ENCODE measurements at places on chromosomes 11 and 22. TPM values are rescaled to one million over a fixed set of nuclear protein-coding genes. Genes with fewer than 3 reads are reported as not detected.
A peak's percentile ranks its signal among the peaks of the same experiment; 100 is the strongest.

Gene MOGAT2
- not detected for total RNA-seq

Gene ARRB1
- total RNA-seq = 83.7 TPM

Gene PRG3
- not detected for total RNA-seq

Gene MIOX
- total RNA-seq = not detected

Gene DEPDC7
- not detected for total RNA-seq

Gene GCAT
- 19.7 TPM for total RNA-seq

Gene SMIM38
- total RNA-seq = not detected

Gene MPZL3
- total RNA-seq = 7.0 TPM

Gene TMEM191C
- total RNA-seq = 1.2 TPM

Gene SOX6
- total RNA-seq = 0.14 TPM

Gene EIF4ENIF1
- 38.7 TPM for total RNA-seq

Gene OR52H1
- not detected for total RNA-seq

Gene KRTAP5-7
- total RNA-seq = not detected

Gene BDNF
- total RNA-seq = 2.6 TPM

DNA sequence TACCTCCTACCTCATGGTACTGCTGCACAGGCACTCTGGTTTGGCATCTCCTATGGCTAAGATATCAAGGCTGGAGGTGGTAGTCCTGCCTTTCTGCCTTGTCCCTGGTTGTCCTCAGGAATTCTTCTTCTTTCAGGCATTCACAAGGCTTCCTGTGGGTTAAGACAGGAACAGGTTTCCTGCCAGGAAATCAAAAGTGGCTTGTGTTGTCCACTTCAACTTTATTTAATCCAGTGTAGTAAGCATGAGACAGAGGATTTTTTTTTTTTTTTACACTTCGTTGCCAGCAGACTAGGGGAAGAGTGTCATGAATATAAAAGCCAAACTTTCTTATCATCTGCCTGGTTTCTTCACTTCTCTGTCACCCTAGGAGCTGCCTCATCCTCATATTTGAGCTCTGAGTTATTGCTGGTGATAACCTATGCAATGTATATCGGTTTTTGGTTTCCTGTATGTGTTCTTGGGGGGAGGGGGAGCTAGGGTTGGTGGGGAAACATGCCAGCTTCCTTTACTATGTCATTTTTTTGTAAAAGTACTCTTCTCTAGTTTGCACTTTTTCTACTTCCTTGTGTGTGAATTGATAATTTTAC lies 50.2 kb downstream of the XKR3 start:
- DNase-seq = no peak

DNA sequence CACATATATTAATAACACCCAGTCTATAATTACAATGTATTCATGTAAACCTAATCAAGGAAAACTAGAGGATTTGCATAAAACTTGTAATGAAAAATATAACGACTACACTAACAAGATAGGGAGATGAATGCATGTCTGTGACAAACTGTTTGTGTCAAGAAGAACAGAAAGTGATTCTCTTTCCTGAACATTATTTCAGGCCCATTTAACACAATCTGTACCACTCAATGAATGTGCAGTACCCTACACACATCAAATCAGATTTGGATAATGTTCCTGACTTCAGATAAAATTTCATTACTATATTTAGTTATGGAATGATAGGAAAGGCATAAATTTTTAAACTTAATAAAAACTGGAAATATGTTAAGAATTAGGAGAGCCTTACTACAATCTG lies 93.1 kb downstream of the CADM1 start:
- no peak for DNase-seq

- DNase-seq = no peak
Measured at GRCh38 chr22:46738647-46739093, 618 bp upstream of the CERK start.

GRCh38 chr11:58059007-58059350 lies 28.2 kb downstream of the OR6Q1 start:
- DNase-seq = peak; percentile 88

DNA sequence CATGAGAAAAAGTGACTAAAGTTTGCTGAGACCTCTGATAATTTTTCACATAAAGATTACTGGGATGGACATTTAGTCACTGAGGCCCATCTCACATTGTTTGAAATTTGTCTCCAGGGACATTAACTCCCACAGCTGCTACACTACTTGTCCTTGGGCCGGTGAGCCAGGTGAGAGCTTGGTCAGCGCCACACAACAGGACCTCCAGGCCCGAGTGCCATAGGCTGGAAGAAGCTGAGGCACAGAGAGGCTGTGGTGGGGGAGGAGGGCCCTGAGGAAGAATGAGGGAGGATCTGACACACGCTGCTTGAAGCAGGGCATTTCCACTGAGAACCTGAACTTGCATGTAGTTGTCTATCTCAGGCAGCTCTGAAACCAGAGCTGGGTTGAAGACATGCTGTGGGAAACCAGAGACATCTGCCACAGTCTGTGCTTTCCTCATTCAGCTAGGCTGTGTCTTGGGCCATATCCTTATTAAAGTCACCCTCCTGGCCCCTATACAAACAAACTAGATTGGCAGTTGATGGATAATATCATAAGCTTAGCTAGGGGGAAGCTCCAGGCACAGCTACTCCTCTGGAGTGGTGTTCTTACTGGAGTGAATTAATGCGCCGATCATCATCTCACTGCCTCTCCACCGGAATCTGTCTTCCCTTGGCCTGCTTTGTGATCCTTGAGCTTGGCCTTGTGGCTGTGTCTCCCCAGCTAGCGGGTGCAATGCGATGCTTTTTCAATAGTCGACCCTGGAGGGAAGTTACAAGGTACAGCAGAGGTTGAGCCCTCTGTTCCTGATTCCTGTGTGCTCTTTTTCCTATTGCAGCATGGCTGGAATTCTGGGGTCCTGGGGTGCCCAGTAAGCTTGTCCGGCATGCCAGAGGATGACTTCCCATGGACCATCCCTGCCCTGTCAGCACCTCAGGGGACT lies 225.3 kb upstream of the B3GAT1 start:
- no peak for DNase-seq

DNA sequence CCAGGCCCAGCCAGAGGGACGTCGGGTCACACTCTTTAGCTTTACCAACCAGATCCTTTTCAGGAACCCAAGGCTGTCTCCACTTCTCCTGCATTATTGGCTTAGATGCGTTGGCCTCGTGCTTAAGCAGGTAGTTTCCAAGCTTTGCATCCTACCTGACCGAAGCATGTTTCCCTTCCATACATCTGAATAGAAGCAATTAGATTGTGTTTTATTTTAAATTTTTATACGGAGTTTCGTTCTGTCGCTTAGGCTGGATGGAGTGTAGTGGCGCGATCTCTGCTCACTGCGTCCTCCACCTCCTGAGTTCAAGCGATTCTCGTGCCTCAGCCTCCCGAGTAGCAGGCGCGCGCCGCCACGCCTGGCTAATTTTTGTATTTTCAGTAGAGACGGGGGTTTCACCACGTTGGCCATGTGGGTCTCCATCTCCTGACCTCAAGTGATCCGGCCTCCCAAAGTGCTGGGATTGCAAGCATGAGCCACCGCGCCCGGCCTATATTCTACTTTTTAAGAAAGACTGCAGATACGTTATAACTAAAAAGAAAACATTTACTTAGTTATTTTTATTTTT lies 677 bp downstream of the DYNC2H1 start:
- DNase-seq = no peak

- DNase-seq = no peak
Measured at GRCh38 chr22:45478108-45478771, 24.4 kb upstream of the FBLN1 start.

- DNase-seq = no peak
Measured at GRCh38 chr22:37824674-37825641, 1.8 kb downstream of the GALR3 start.

DNA sequence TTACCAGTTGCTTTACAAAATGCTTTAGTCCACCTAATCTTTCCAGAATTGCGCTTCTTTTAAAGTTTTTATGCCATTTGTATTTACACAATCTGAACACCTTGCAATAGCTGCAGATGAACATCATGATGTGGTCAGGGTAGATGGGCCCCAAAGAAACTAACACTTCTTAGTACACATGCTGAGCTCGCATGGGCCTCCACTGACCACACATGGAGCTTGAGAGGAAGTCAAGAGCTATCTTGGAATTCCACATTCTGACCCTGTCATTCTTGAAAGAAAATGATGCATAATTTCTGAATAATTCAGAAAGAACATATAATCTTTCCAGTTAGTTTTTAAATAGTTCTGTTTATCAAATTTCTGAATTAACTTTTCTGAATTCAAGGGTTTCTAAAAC lies 7.7 kb downstream of the LIPT2 start:
- no peak for DNase-seq

- DNase-seq = no peak
Measured at GRCh38 chr22:23827351-23827995, 11.3 kb downstream of the DERL3 start.

DNA sequence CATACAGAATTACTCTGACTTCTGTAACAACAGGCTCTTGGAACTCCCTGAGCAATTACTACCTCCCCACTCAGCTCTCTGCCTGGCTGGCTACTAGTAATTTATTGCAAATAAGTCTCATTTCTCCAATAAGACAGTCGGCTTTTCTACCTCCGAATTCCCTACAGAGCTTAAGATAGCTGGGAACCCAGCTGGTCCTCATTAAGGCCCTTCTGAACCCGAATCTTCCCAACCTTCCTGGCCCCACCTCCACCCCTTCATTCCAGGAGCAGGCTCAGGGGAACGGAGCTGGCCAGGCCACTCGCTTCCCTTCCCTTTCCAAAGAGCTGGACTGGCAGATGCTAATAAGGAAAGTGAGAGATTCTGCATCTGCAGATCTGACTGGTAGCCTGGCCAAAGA lies 21.6 kb downstream of the TMPRSS5 start:
- DNase-seq = no peak

DNA sequence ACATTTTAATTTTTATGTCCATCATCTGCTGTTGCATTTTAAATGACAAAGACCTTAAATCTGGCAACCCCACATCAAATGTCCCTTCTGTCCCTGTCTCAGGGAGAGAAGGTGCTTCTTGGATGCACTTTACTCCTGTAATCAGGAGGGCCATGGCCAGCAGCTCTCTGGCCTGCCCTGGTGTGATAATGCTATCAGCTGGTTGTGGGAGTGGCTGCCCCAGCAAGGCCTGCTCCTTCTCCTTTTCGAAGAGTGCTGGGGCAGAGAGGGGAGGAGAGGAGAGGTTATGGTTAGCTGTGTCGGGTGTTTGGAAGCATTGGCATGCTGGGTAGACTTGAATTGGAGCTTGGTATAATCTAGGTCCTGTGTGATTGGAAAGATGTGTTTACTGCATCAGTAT lies 12.8 kb downstream of the TNRC6B start:
- no peak for DNase-seq

DNA sequence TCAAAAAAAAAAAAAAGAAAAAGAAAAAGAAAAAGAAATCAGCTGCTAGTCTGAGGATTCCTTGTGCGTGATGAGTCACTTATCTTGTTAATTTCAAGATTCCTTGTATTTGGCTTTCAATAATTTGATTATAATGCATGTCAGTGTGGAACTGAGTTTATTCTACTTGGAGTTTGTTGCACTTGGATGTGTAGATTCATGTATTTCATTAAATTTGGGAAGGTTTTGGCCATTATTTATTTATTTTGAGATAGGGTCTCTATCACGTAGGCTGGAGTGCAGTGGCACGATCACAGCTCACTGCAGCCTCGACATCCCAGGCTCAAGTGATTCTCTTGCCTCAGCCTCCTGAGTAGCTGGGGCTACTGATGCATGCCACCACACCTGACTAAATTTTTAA lies 14.8 kb downstream of the WBP2NL start:
- no peak for DNase-seq

DNA sequence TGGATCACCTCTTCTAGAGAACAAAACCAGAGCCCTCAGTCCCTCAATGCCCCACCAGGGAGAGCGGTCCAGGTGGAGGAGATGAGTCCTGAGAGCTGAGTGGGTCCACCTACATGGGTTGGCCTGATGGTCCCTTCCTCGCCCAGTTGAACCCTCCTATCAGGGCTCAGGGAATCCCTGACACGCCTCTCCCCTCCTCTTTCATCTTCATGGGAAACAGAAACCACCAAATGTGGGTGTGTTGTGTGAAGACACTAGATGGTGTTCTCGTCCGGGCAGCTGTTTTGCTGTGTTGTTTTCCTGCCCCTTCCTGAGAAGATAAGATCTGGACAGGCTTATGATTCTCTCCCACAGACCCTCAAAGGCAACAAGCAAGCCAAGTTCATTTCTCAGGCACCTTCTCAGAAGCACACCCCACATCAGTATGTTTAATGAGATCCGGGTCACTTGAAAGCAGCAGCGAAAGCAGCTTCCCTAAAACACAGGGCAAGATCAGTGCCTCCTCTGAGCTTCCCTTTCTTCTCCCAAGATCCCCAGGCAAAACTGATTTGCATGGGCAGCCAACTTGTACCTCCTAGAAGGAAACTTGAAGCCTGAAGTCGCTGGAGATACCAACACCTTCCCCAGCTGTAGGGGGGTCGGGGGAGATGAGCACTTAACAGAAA lies 35.3 kb upstream of the POU2AF1 start:
- DNase-seq = no peak

DNA sequence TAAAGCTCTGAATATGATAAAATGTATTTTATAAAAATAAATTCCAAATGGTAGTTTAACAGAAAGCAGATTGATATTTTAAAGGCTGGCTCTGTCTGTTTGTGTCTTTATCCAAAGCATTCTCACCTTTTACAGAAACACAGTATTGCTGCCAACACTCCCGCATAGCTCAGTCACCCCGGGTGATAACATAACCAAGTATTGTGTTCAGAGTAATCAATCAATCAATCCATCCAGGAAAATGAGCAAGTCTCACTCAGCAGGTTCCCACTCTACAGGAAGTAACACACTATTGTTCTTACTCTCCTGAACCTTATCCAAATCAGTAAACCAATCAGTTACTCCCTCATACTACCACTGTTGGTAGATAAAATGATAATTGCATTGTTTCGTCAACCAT lies 203.4 kb downstream of the LRRC4C start:
- DNase-seq = no peak

- DNase-seq = no peak
Measured at GRCh38 chr22:40414311-40414710, 43.9 kb downstream of the SGSM3 start.

DNA sequence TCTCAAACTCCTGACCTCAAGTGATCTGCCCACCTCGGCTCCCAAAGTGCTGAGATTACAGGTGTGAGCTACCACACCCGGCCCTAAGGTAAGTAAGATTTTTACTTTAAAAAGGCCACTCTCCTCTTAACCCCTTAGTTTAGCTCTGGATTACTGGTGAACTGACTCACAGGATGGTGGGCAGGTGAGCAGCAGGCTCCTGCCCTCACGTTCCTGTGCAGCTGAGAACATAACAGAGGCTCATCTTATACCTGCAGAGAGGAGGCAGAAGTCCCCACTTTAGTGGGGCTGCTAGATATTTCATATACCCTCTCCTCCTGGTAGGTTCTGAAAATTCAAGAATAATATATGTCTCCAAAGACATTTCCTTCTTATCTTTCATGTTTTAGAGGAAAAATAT lies 17.1 kb upstream of the SERPIND1 start:
- DNase-seq = no peak

- DNase-seq = no peak
Measured at GRCh38 chr22:30087611-30088010, 7.3 kb downstream of the HORMAD2 start.

GRCh38 chr22:45226503-45227186 lies 14.0 kb downstream of the KIAA0930 start:
- no peak for DNase-seq

All from endothelial cell of umbilical vein (primary cell).